ENCODE measurements at places on chromosomes 4 and X.

- DNase-seq = no peak
These were observed 69.3 kb upstream of the LDB2 start for GRCh38 chr4:16967722-16968121.

DNA sequence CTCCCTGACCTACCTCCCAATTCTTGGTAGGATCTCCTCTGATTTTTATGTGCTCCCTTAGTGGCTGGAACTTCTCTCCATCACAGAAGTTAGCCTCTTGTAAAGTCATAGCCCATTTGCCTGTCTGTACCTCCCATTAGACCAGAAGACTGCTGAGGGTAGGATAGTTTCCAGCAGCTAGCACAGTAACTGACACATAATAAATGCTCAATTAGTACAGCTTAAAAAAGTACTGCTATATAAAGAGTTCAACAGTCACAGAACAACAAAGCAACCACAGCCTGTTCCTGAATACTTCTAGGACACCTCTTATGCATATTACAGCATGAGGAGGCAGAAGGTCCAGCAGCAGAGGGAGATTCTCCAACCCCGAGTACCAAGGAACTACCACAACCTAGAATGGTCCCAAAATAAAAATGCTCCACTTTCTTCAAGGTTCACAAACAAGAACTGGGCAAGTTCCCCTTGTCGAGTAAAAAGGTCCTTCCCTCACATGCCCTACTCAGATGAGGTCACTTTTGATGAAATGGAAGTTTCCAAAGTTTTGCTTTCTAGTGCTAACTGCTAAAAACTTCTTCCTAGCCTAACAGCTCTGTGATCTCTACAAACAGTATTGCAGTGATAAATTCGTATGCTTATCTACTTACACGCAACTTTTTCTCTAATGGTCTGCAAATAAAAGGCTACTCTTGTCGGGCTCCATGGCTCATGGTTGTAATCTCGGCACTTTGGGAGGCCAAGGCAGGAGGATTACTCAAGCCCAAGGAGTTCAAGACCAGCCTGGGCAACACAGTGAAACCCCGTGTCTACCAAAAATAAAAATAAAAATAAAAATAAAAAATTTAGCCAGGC is 12.8 kb downstream of the MECP2 start:
- no peak for DNase-seq

DNA sequence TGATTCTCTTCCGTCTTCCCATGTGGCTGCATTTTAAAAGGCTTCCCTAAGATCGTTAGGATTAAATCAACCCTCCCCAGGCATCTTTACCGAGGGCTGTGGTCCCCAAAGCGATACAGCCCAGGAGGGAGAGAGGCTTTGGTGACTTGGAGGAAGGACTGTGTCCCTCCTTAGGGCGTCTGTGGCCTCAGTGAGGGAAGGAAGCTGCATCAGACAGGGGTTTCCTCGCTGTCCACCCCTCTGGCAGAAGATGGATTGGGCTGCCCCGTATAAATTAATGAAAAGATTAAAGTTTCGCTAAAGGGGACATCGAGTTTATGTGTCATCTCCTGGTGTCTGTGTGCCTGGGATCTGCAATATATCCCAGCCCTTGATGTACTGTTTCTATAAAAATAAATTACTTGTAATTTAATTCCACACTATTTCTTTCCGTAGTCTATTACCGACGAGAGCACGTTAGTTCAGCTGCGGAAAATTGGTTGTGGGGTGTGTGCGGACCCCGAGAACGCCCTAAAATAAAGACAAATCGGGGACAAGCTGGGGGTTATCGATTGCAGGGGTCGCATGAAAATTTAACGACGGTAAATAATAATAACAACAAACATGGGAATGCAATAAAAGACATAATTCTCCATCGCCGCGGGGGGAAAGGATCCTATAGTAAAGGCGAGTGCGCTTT is 6.5 kb downstream of the SHOX start:
- DNase-seq = no peak

DNA sequence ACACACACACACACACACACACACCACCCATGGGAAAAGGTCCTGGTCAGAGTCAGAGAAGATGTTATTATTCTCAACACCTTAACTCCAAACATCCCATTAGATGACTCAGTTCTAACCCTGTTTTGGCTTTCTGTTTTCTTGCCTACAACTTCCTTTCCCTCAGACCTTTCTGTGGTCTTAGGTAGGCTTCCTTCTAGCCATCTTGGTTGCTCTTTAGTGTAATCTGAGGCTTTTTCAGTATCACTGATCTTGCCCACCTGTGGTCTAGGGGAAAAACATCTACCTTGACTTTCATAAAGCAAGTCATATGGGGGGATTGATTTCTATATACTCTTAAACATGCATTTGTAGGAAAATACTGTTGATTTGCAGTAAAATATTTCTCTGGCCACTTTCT is 56.9 kb downstream of the ATG4A start:
- DNase-seq = no peak

GRCh38 chr4:149549911-149550310 is 265.7 kb downstream of the IQCM start:
- DNase-seq = no peak

Measured in SK-N-SH (cell line).